ENCODE measurements at places on chromosomes 2 and 18. TPM values are rescaled to one million over a fixed set of nuclear protein-coding genes. Genes with fewer than 3 reads are reported as not detected.

Gene ACTG2
- not detected for total RNA-seq

Gene ACVR1C
- total RNA-seq: 0.05 TPM

Gene FNDC4
- total RNA-seq: 4.0 TPM

Gene ANO7
- total RNA-seq: 2.3 TPM

Gene TMEM178A
- 0.29 TPM for total RNA-seq

Gene NFE2L2
- total RNA-seq: 48.1 TPM

Gene GALR1
- total RNA-seq: not detected

Gene VPS54
- 16.2 TPM for total RNA-seq

Gene CPLX4
- not detected for total RNA-seq

Gene REEP1
- 1.1 TPM for total RNA-seq

Gene SLC39A10
- 19.3 TPM for total RNA-seq

Gene IL1R2
- 0.75 TPM for total RNA-seq

Gene OXER1
- total RNA-seq: not detected

Gene CRYGC
- total RNA-seq: not detected

Gene MC5R
- not detected for total RNA-seq

Gene SOX11
- total RNA-seq: not detected

Gene PTPRM
- 33.0 TPM for total RNA-seq

Gene KIAA2012
- not detected for total RNA-seq

Gene SRD5A2
- total RNA-seq: not detected

Gene ACMSD
- not detected for total RNA-seq

Gene LAMA1
- 0.17 TPM for total RNA-seq

Gene KCNG2
- not detected for total RNA-seq

Gene NYAP2
- total RNA-seq: not detected

Gene IGFBP5
- total RNA-seq: 0.27 TPM

Gene ITPRIPL1
- not detected for total RNA-seq

Gene TMEM131
- total RNA-seq: 14.5 TPM

Gene HOXD12
- total RNA-seq: not detected

Gene SULT1C4
- not detected for total RNA-seq

Gene TRABD2A
- 13.4 TPM for total RNA-seq

Gene SPR
- total RNA-seq: 144 TPM

Gene VAMP8
- 17.3 TPM for total RNA-seq

Gene TNFRSF11A
- 11.8 TPM for total RNA-seq

Gene WDSUB1
- total RNA-seq: 8.2 TPM

Gene PLGLB2
- total RNA-seq: not detected

Gene PRKAG3
- total RNA-seq: not detected

Gene VWA3B
- not detected for total RNA-seq

Gene RGPD3
- 0.13 TPM for total RNA-seq

Gene PLCD4
- total RNA-seq: 0.29 TPM

Gene SLC9A4
- total RNA-seq: not detected

Gene AQP12A
- total RNA-seq: not detected

Gene POTEJ
- total RNA-seq: not detected

Gene ZAP70
- total RNA-seq: not detected

Gene KCNIP3
- total RNA-seq: 1.5 TPM

Gene LAMA3
- 51.4 TPM for total RNA-seq

Gene WNT10A
- total RNA-seq: 0.23 TPM

Measured in A549 treated with GW870086 at 1 μM for 4 hours (cell line).